ENCODE measurements at places on chromosomes 12 and 14. TPM values are rescaled to one million over a fixed set of nuclear protein-coding genes. Genes with fewer than 3 reads are reported as not detected.

SIX6 gene
- not detected for total RNA-seq

THAP2 gene
- 4.9 TPM for total RNA-seq

RPL10L gene
- total RNA-seq, result not detected

BHLHE41 gene
- not detected for total RNA-seq

RNASE7 gene
- total RNA-seq, result not detected

ENDOU gene
- not detected for total RNA-seq

AQP5 gene
- not detected for total RNA-seq

NID2 gene
- 0.82 TPM for total RNA-seq

PSME1 gene
- total RNA-seq, result 520 TPM

MAGOHB gene
- total RNA-seq, result 54.7 TPM

PRKD1 gene
- not detected for total RNA-seq

C12orf50 gene
- total RNA-seq, result 0.09 TPM

SIRT4 gene
- total RNA-seq, result 1.6 TPM

PLXNC1 gene
- 25.3 TPM for total RNA-seq

NFE2 gene
- total RNA-seq, result not detected

SLC17A8 gene
- not detected for total RNA-seq

PMCH gene
- total RNA-seq, result 2.8 TPM

Measured in T-helper 2 cell treated with Interferon-gamma antibody and Interleukin-4, amounts not matched to agents 100 ng/mL and 5 ng/mL, for 36 hours (primary cell).